NCI-H1930 (cell line): ENCODE measurements at places on chromosomes 2 and 18.

DNA sequence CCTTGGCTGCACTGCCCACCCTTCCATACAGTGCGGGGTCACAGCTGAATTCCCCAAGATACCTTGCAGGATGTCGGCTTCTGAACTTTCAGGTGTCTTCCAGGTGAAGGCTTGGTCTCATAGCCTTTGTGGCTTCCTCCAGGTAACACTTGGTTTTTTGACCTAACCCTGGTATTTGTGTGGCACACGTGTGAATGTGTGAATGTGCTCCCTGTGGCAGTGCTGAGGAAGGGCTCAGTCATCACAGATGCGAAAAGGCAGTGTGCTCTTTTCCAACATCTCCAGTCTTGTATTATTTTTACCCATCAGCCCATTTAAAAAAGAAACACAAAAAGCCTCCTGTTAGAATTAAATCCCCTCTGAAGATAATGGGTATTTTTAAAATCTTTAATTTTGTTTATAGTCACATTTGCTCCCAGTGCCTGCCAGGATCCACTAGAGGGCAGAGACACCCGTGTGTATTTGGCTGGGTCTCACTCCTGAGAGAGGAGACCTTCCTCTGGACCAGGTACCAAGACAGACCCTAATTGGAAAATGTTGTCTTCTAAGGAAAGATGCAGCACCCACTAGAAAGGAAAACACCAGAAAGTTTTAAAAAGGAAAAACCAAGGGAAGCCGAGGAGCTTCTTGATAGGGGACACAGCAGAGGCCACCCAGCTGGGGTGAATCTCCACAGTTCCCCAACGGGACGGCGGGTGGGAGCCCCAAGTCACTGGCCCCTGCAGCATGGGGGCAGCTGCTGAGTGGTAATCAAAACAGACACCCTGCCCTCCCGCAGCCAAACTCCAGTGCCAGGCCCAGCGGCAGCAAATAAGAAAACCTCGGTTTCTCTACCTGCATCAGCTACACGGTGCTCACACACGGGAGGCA, 27.7 kb downstream of the FAM110C start:
- no peak for DNase-seq

GRCh38 chr2:227657199-227657845, 9.3 kb upstream of the SCYGR5 start:
- no peak for DNase-seq

DNA sequence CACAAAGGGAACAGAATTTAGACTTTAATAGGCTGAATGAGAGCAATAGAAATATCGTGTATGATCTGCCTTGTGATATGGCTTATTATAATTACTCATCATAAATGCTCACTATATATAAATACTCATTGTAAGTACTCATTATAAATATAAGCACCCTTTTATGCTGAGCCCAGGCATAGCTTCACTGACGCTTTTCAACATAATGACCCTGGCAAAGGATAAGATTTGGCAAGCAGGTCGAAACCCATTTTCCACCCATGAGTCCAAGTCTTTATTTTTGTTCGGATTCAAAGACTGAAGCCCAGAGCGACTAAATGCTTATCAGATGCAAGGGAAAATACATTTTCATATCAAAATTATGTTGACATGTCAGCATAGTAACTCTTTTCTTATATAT, 500.4 kb downstream of the SLC4A3 start:
- DNase-seq, result no peak

- no peak for DNase-seq
These were observed 13.4 kb downstream of the NOP58 start for GRCh38 chr2:202278944-202279343.

DNA sequence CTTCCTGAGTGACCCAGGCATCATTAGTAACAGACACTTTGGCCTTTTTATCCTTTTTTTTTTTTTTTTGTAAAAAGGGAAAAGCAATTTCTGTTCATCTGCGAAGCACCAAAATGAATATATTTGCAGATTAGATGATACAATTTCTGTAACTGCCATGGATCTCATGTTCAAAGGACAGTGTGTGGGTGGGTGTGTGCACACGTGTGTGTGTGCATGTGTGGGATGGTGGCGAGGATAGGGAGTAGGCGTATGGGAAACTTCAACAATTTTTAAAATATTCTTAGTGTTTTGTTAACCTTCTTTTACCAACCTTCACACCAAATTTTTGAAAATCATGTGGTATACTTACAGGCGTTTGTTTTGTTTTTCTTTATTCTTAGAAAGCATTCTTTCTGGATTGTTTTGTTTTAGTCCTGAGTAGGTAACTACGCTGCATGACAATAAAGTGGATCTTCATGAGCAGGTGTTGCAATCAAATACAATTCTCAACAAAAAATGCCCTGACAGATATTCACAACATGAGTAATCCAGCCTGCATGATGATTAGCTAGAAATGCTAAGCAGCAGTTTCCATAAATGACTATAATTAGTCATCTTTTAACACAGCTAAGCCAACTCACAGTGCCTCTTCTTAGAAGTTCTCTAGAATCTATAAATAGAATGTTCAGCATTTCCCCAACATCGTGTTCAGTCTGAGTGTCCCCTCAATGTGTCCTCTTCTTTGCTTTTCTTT, 53.5 kb upstream of the RMDN2 start:
- DNase-seq, result no peak

- no peak for DNase-seq
These were observed 1.8 kb upstream of the ZC3H8 start for GRCh38 chr2:112256654-112257053.

DNA sequence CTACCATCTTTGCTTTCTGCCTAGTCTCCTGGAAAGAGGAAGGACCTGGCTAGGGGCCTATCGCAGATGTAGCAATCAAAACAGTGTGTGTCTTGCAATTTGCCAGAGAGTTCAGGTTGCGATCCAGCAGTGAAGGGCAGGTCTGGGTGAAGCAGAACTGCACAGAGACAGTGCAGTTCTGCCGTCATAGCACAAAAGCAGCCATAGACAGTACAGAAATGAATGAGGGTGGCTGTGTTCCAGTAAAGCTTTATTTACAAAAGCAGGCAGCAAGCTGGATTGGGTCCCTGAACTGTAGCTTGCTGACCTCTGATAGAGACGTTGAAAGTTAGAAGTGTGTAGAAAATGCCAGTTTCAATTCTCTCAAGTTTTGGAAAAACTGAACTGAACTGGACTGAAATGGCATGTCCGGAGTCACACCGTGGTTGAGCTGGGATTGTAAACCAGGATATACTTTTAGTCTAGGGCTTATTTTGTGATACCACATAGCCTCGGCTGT, 186.8 kb downstream of the LTBP1 start:
- no peak for DNase-seq

DNA sequence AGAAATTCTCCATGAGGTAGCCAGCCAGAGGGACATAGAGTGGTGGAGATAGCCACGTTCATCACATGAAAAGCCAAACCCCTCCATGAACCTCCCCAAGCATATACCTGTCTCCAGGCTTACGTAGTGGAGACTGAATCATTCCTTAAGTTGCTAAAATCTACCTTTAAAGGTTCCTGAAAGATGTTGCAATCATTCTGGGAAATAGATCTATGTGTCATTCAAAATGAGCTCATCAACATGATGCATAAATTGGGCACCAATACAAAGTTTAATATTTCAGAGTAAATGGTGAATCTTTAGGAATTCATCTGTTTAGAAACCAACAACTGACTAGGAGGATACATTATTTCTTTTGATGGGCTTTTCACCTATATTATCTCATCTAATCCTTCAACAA, 362.6 kb upstream of the ID2 start:
- no peak for DNase-seq

DNA sequence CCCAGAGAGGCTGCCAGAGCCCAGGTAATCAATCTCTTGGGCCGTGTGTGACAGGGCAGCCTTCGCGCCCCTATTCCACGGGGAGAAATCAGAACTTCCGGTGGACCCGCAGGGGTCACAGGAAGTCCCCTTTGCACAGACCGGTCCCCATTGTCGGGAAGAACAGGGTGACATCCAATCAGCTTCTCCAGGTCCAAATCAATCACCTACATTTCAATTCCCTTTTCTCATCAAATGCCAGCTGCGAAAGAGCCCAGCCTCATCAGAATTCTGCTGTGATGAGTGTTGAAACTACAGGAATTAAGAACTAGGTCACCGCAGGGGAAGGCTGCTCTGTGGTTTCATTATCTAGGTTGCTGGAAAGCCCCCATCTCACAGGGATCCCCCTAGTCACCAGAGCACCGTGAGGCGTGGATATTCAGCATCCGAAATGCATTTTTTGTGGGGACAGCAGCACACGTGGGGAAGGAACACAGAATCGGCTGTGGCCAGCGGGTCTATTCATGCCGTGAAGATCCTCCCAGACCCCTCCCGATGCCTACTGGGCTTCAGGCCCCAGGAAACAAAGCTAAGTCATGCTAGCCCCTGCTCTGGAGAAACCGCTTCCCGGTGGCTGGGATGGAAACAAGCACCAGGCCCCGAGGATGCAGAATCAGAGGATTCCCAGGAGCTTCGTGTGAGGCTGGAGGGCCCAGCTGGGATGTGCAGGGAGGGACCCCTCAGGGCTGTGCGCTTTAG, 193.7 kb upstream of the ID2 start:
- no peak for DNase-seq

DNA sequence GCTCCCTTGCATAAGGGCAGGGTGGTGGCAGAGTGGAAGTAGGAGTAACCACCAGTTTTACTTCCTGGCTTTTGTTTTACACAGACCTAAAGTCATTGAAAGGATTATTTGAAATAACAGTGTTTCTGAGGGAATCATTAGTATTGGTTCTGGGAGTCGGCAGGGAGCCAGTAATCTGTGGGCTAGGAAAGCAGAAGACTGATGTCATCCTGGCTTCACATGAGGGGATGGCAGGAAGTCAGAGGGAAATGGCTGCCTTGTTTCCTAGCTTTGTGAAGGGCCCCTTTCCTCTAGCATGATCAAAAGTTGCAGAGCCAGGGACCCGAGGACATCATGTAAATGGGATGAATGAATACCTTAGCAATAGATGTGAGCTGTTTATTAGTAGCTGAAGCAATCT, 792.6 kb downstream of the CPS1 start:
- DNase-seq, result no peak

DNA sequence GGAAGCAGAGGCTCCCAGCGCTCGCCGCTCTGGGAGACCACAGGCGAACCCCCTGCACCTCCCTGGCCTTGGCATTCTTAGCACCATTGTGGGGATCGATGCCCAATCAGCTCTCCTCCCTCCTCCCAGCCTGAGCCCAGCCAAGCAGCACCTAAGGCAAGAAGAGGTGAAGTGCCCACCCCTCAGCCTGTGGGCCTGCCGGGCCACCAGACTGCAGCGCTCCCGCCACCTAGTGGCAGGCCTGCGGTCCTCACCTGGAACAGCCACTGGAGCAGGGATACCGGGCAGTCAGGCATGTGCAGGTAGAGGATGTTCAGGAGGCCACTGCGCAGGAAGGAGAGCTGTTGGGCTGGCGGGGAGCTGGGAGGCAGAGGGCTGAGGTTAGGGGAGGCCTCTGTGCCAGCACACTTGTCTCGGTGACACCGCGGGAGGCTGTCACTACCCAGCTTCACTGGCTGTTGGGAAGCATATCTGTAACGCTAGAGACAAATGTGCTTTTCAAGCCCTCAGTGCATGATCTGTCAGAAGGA, 35.2 kb downstream of the FAM178B start:
- DNase-seq, result peak; percentile 71

- no peak for DNase-seq
These were observed 8.8 kb upstream of the IFIH1 start for GRCh38 chr2:162327134-162327769.

DNA sequence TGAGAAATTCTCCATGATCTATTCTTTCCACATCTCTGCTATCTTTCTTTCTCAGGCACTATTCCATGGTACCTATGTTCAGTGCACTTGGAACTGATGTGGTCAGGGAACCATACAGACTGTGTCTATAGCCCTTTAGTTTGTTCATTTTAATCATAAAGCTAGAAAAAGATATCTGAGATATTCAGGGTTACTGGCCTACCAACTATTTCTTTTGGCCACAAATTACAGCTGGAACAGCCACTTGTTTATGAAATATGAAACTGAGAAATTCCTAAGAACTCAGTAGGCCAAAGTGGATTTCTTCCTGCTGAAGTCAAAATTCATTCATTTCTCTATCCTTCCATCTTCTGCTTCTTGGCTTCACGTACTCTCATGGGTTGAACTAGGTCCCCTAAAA, 22.8 kb upstream of the LYPD1 start:
- no peak for DNase-seq

GRCh38 chr18:42275138-42275535, 320.1 kb downstream of the PIK3C3 start:
- DNase-seq, result no peak

DNA sequence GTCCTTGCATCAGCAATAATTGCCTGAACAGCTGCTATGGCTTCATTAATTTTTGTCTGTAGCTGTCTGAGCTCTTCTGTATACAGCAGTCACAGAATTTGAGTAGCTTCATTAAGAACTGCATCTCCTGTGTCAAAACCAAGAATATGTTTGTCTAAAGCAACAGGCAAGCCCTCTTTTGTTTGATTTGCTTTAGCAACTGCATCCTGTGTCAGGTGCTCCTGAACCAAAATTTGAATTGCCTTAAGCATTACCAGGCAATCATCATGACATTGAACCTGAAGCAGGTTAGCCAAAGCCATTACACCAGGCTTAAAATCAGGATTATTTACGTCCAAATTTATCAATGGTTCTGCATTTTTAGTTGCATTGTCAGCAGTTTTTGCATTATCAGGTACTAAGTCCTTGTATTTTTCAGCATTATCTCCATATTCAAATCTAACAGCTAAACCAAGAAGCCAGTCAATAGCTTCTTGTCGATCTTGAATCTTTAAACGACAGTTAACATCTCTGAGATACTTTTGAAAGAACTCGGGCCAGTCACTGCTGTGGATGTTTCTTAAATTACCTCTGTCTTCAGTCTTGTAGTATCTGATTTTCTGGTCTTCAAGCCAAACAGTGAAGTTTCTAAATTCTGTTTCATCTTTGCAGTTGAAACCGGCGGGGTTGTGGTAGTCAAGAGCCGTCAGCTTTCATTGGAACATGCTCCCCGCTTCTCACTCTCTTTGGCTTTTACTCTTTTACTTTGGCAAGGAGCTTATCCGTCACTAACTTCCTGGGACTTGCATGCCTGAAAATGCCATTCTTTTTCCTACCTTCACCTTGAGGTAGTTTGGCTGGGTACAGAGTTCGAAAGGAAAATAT, 42.2 kb downstream of the MERTK start:
- no peak for DNase-seq

- DNase-seq, result no peak
These were observed 46.2 kb downstream of the GREB1 start for GRCh38 chr2:11579867-11580659.

- no peak for DNase-seq
These were observed 38.1 kb downstream of the AFTPH start for GRCh38 chr2:64562148-64562784.

GRCh38 chr2:142881619-142882018, 4.2 kb downstream of the KYNU start:
- no peak for DNase-seq

- DNase-seq, result no peak
These were observed 14.0 kb downstream of the MCFD2 start for GRCh38 chr2:46901611-46902010.

- no peak for DNase-seq
These were observed 87.1 kb downstream of the RTP5 start for GRCh38 chr2:241956521-241957110.

GRCh38 chr2:232600053-232600773, 33.2 kb upstream of the EFHD1 start:
- DNase-seq, result no peak
